ENCODE measurements at places on chromosomes 5 and 9. TPM values are rescaled to one million over a fixed set of nuclear protein-coding genes. Genes with fewer than 3 reads are reported as not detected.

DNA sequence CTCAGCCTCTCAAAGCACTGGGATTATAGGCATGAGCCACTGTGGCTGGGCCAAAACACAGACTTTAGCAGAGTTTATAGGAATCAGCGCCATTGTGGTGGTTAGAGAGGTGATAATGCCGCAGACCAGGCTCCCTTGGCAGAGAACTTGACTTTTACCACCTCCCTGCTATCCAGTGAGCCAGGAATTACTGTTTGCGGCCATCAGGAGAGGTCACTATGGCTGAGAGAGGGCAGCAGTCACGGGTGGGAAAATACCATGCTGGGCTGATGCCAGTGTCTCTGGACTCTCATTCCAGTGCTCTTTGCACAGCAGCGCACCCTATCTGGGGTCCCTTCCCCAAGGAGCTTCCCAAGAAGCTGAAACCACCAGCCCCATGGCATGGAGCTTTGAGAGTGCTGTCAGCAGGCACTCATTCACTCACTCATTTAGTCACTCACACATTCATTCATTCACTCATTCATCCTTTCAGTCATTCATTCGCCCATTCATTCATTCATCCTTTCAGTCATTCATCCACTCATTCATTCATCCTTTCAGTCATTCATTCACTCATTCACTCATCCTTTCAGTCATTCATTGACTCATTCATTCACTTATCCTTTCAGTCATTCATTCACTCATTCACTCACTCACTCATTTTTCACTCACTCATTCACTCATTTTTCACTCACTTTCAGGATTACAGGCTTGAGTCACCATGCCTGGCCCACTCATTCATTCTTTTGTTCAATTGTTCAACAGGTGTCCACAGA is 27.3 kb upstream of the RNU6ATAC start:
- peak; percentile 2 for DNase-seq

GRCh38 chr9:122053064-122053463 is 40.0 kb downstream of the TTLL11 start:
- DNase-seq = no peak

- no peak for DNase-seq
These were observed 14.2 kb downstream of the NUDT2 start for GRCh38 chr9:34343605-34344004.

Gene SLC28A3
- total RNA-seq = 0.05 TPM

Gene MSMP
- total RNA-seq = 1.2 TPM
